ENCODE measurements at places on chromosomes 4 and X.

DNA sequence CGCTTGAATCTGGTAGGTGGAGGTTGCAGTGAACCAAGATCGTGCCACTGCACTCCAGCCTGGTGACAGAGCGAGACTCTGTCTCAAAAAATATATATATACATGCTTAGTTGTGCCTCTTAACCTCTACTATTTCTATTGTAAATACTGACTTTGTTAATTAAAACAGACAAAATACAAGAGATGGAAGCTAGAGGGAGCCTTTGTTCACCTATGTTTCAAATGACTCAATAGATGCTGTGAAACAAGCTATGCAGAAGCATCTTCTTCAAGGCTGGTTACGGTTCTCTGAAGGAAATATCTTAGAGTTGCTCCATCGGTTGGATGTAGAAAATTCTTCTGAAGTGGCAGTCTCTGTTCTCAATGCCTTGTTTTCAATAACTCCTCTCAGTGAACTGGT, 6.2 kb downstream of the NCAPG start:
- DNase-seq, result no peak

GRCh38 chrX:42837101-42837726, 59.3 kb upstream of the PPP1R2C start:
- DNase-seq, result no peak

GRCh38 chr4:7651461-7651921, 216.8 kb upstream of the PSAPL1 start:
- DNase-seq, result no peak

- DNase-seq, result no peak
These were observed 734.1 kb downstream of the ADGRL3 start for GRCh38 chr4:61934198-61934597.

- DNase-seq, result no peak
These were observed 62.6 kb upstream of the LIMCH1 start for GRCh38 chr4:41475402-41475801.

DNA sequence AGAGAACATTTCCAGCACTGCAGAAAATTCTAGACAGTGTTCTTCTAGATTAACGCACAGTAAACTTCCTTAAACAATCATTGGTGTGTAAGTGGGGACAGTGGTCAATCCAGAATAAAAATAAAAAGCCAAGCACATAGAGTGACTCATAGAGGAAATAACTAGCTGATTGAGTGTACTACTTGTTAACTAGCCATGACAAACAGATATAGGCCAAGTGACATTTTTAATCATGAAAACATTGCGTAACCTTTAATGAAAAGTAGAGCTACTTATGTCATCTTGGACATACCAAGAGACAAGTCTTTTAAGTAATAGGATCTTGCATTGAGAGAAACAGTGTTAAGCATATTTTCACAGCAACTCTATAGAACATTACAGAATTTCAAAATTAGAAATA, 233.9 kb upstream of the MAB21L2 start:
- no peak for DNase-seq

DNA sequence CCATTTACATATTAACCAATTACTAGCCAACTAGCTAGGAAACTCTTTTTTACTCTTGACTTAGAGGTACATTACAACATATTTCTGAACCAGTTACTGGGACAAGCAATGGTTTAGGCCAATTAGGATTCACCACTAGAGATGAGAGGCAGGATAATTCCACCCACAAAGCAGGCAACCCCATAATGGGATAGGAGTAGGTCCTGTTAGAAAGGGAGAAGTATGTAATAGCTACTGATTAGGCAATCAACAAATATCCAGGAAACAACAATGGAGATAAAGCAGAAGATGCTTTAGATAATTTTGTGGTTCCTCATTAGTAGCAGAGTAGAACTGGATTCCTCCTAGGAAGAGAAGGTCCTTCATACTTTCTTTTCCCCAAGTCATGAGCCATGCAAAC, 173.8 kb upstream of the GLRA2 start:
- no peak for DNase-seq

DNA sequence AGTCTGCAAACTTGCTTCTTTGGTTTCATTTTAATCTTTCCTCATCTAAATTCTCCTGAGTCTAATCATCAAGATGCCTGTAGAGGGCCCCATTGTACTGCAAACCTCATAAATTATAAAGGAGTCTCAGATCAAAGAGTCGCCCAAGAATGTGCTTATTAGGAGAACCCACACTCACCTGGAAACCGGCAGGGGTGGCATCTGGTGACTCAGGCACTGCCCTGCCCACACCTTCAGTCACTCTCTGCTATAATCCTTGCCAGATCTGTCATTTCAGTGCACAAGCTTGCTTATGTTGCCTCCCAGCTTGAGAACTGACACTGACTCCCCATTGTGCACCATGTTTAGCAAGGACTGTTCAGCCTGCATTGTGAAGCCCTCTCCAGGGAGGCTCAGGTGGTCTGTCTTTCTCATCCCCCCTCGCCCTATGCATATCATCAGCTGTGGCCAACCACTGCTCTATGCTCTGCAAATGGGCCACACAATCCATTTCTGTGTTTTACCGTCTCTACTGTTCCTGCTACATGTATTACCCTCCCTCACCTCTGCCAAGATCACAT, 12.4 kb downstream of the EPGN start:
- DNase-seq, result no peak

GRCh38 chr4:187390646-187391045, 604.9 kb upstream of the ZFP42 start:
- DNase-seq, result no peak

DNA sequence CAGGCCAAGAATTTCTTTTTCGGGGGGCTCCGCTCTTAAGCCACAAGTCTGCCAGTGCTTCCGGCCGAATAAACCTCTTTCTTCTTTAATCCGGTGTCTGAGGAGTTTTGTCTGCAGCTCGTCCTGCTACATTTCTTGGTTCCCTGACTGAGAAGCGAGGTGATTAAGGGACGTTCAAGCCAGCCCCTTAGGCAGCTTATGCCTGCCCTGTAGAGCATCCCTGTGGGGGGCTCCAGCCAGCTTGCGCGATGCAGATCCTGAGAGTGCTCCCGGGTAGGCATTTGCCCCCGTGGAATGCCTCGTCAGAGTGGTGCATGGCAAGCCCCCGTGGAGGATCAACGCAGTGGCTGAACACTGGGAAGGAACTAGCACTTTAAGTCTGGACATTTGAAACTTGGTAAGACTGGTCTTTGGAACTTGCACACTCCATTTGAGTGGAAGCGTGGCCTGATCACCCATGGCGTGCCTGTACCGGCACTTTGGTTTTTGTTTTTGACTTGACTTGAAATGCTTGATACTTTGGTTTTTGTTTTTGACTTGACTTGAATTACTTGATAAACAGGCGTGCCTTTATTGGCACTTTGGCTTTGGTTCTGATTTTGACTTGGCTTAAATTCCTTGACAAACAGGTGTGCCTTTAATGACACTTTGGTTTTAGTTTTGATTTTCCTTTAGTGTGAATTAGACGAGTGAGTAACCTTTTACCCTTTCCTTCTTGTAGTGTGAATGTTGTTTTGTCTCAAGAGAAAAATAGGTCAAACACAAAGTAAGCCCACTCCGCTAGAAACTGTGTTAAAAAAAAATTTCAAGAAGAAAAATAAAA, 6.1 kb downstream of the ACOX3 start:
- DNase-seq, result no peak

GRCh38 chr4:139301821-139302611, at the start of gene NDUFC1:
TSS of gene NDUFC1 (minus strand) at chr4:139302477. CDS start at chr4:139295798, 6,679 bp downstream.
- peak; percentile 49 for DNase-seq

- no peak for DNase-seq
These were observed 273.0 kb downstream of the SLC7A11 start for GRCh38 chr4:137968956-137969678.

- no peak for DNase-seq
These were observed 38.4 kb upstream of the PDLIM3 start for GRCh38 chr4:185573651-185574199.

DNA sequence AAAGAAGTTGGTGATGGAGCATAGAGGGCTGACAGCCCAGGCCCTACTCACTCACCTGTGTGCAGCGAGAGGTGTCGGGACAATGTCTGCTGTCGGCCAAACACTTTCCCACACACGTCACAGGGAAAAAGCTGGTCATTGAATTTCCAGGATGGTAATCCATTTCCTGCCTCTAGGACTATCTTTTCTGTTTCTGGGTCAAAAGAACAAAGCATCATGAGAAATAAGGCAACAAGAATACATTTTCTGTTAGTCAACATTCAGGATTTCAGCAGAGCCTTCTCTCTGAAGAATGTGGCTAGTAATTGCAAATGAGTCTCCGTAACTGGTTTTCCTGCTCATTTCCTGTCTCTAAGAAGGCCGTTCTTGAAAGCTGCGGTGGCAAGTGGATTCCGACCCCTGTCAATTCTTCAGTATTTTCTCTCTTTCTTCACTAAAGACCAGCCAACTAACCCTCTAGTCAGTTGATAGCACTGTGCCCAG, 99.4 kb downstream of the C4orf51 start:
- DNase-seq, result no peak

GRCh38 chr4:110808351-110808878, 185.5 kb upstream of the PITX2 start:
- no peak for DNase-seq

DNA sequence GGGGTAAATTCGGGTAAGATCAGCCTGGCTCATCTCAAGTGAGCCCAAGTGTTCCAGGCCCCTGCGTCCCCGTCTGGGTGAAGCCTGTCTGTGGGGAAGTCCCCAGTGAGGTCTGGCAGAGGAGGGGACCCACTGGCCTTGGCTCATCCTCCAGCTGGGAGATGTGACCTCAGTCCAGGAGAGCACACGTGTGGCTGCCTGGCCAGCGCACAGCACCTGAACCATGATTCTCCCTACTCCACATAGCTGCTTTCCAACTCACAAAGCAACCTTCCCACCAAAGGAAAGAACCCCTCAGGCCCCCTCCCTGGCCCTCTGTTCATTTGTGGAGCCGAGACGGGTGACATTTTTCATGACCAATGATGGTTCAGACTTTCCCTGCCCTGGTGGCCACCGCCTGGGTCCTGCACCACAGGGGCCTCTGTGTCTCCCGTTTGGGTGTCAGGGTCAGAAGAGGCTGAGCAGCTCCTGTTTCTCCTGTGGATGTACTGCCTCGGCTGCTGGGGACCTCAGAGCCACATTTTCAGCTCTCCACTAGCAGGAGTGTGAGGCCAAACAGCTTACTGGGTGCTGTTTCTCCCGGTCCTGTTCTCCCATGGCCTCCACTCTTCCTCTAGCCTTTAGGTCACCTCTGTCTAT, 111.4 kb downstream of the CPZ start:
- no peak for DNase-seq

- no peak for DNase-seq
These were observed 46.4 kb downstream of the PTPN13 start for GRCh38 chr4:86640469-86640868.

GRCh38 chrX:4225086-4225485, 511.6 kb upstream of the PRKX start:
- DNase-seq, result no peak

DNA sequence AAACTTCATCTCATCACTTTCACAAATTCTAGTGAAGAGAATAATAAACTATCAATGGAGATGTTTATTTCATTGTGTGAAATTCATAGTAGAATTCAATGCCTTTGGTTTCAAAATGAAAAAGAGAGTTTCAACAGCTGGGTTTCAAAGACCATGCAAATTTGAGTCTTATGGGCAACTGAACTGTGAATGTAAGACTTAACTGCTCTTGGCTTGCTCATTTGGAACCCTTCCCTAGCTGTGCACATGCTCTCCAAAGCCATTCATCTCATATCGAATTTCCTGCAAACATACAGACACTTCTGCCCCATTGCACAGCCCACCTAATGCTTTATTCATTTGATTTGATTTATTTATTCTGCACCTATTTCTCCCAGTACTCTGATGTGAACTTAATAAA, 154.5 kb downstream of the GRXCR1 start:
- no peak for DNase-seq

GRCh38 chr4:38455092-38455862, 208.7 kb upstream of the KLF3 start:
- DNase-seq, result no peak

- DNase-seq, result no peak
These were observed 7.0 kb upstream of the DSPP start for GRCh38 chr4:87601361-87601760.

- peak; percentile 65 for DNase-seq
These were observed 1.1 kb downstream of the MSL3 start for GRCh38 chrX:11759172-11759460.

GRCh38 chr4:10448991-10449390, 8.2 kb downstream of the ZNF518B start:
- DNase-seq, result no peak

DNA sequence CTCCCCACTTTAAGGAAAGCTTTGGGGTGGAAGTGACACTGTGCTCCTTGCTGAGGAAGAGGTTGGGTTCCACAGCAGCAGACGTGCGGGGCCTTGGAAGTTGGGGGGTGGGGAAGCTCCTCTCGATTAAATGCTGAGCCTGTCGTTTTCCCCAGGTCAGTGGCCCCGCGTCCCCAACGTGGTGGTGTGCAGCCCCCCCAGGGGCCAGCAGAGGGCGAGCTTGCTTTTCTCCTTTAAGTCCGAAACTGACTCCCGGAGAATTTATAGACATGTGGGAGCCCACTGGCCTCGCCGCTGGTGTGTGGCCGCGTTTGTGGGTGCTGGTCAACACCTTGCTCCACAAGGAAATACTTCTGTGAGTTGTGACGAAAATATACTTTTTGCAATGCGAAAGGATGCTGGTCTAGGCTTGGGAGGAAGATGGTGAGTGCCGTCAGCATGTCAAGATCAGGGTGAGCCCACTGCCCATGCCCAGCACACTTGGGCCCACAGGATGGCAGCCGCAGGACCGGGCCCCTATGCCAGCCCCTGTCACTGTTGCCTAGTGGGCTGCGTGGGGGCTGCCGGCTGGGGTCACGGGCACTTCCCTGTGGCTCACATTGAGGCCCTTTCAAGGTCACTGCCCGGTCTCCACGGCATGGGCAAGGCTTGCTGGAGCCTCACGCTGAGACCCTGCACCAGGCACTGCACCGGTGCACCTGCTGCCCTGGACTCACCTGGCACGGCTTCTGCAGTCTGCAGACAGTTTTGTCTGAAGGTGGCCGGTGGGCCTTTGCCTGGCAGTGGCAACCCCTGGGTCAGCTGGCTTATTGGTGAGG, 9.4 kb downstream of the UVSSA start:
- no peak for DNase-seq

GRCh38 chr4:173507471-173508385, 22.3 kb downstream of the HAND2 start:
- DNase-seq, result no peak

DNA sequence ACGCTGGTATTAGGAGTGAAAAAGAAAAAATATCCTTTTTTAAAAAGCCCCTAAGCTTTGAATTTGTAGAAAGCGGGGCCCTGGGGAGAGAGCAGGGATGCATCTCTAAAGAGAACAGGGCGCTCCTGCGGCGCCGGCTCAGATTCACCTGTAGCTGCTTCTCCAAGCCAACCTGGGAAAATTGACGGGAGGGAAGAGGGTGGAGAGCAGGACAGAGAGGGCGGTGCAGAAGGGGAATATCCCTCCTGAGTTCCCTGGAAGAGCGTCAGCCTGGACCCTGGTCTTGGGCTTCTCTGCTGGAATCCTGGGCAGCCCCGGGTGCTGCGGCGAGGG, 776 bp upstream of the SOWAHD start:
- no peak for DNase-seq

- no peak for DNase-seq
These were observed 89.4 kb downstream of the AFF1 start for GRCh38 chr4:87024201-87024600.
